ENCODE measurements at places on chromosomes 2 and 18.

GRCh38 chr2:68767996-68768395, 33.4 kb downstream of the ARHGAP25 start:
- peak; percentile 36 for DNase-seq

- DNase-seq = no peak
These were observed 13.3 kb downstream of the CD28 start for GRCh38 chr2:203719456-203720410.

GRCh38 chr18:77784759-77785379, 535.2 kb downstream of the GALR1 start:
- DNase-seq = no peak

- no peak for DNase-seq
These were observed 105.7 kb downstream of the LRRC30 start for GRCh38 chr18:7336623-7337022.

DNA sequence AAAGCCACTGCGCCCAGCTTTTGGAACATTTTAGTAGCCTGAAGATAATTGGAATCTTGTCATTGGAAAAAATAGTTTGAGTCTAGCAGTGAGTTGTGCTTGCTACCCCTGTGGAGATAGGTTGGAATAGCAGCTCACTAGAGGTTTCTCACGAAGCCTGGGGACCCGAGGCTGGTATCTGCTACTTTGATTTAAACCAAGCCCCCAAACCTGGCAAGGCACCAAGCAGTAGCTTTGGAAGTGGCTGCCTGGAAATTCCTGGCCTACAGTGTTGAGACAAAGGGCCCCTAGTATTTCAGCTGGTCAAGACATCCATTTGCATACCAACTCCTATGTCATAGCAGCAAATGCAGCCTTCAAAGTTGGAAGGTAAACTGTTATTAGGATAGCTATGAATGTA, 42.1 kb downstream of the NOP58 start:
- DNase-seq = no peak

GRCh38 chr2:16860627-16861026, 195.0 kb upstream of the CYRIA start:
- no peak for DNase-seq

GRCh38 chr18:2990956-2991640, 21.8 kb downstream of the LPIN2 start:
- DNase-seq = no peak

DNA sequence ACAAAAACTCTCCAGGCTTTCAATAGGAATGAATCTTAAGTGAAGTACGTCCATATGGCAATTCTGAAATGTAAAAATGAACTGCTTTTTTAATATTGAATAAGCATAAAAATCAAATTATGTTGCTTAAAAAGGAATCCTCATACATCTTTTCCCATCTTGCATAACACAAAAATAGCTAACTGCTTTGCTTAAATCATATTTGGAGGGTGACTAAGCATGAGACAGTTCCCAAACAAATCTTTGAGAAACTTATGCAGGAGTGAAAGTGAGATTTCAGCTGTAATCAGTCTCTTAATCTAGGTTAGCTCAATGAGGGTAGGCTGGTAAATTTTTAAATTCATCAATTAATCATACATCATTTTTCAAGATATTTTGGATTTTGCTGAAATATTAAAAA, 111.5 kb downstream of the MBD5 start:
- no peak for DNase-seq
